Activated CD4-positive, alpha-beta T cell treated with anti-CD3 and anti-CD28 coated beads, Interleukin-2, amount 10 ng/mL, durations not matched to agents 7 days and 5 days (primary cell): ENCODE measurements at places on chromosomes 2 and 18. TPM values are rescaled to one million over a fixed set of nuclear protein-coding genes. Genes with fewer than 3 reads are reported as not detected.

DSC1 gene
- total RNA-seq = 0.33 TPM

ST6GAL2 gene
- total RNA-seq = not detected

FOXI3 gene
- total RNA-seq = not detected

WDR33 gene
- 69.0 TPM for total RNA-seq

FABP1 gene
- total RNA-seq = not detected

GREB1L gene
- not detected for total RNA-seq

FAM237A gene
- total RNA-seq = not detected

ADD2 gene
- 19.5 TPM for total RNA-seq

NT5C1B gene
- total RNA-seq = not detected

DLX1 gene
- not detected for total RNA-seq

RAD51AP2 gene
- total RNA-seq = not detected

DDX1 gene
- 65.7 TPM for total RNA-seq

PLGLB1 gene
- total RNA-seq = 4.7 TPM

SOX11 gene
- not detected for total RNA-seq

VAMP8 gene
- 131 TPM for total RNA-seq

GALNT13 gene
- not detected for total RNA-seq

SESTD1 gene
- total RNA-seq = 19.8 TPM

MAP3K19 gene
- not detected for total RNA-seq

OR6B2 gene
- total RNA-seq = not detected

ACOXL gene
- total RNA-seq = not detected

RSAD2 gene
- 100 TPM for total RNA-seq

TEX44 gene
- not detected for total RNA-seq

HOXD8 gene
- total RNA-seq = not detected

REG1B gene
- total RNA-seq = not detected

POTEC gene
- not detected for total RNA-seq

TFCP2L1 gene
- 0.02 TPM for total RNA-seq

ERFE gene
- total RNA-seq = not detected

TMEM214 gene
- 77.1 TPM for total RNA-seq

TDRD15 gene
- not detected for total RNA-seq

TSPYL6 gene
- total RNA-seq = not detected

CCNT2 gene
- 43.5 TPM for total RNA-seq

SERPINB10 gene
- total RNA-seq = not detected

HNRNPLL gene
- 55.8 TPM for total RNA-seq

NDUFAF7 gene
- 21.7 TPM for total RNA-seq

MERTK gene
- total RNA-seq = 0.21 TPM

B3GNT7 gene
- not detected for total RNA-seq

IL1R1 gene
- 1.3 TPM for total RNA-seq

CFAP210 gene
- total RNA-seq = not detected

CFAP65 gene
- total RNA-seq = not detected
